ENCODE measurements at places on chromosomes 11 and 22. TPM values are rescaled to one million over a fixed set of nuclear protein-coding genes. Genes with fewer than 3 reads are reported as not detected.

The KRTAP5-2 gene
- total RNA-seq, result not detected

The OR52B6 gene
- not detected for total RNA-seq

The PTPN5 gene
- 36.7 TPM for total RNA-seq

The CEND1 gene
- 7.3 TPM for total RNA-seq

The CRACR2B gene
- 0.82 TPM for total RNA-seq

The CD3D gene
- not detected for total RNA-seq

The TRIM22 gene
- total RNA-seq, result 9.4 TPM

The KIRREL3 gene
- 26.5 TPM for total RNA-seq

The P2RY2 gene
- not detected for total RNA-seq

The CYB5R2 gene
- 2.0 TPM for total RNA-seq

The PHF21B gene
- total RNA-seq, result 8.6 TPM

The RCE1 gene
- total RNA-seq, result 9.8 TPM

The MICALL1 gene
- total RNA-seq, result 25.7 TPM

The UCP3 gene
- 0.82 TPM for total RNA-seq

The GAL3ST1 gene
- 1.2 TPM for total RNA-seq

The KCNJ5 gene
- 0.82 TPM for total RNA-seq

The C11orf52 gene
- total RNA-seq, result not detected

The RBFOX2 gene
- total RNA-seq, result 390 TPM

The CARD16 gene
- total RNA-seq, result not detected

The WNT7B gene
- 1.2 TPM for total RNA-seq

The APOBEC3C gene
- not detected for total RNA-seq

The LINC01488 gene
- total RNA-seq, result not detected

The MUC5AC gene
- not detected for total RNA-seq

The FAT3 gene
- total RNA-seq, result 151 TPM

The SSTR3 gene
- 0.41 TPM for total RNA-seq

The TRIM48 gene
- total RNA-seq, result not detected

The ROBO4 gene
- total RNA-seq, result 1.6 TPM

The GPHA2 gene
- total RNA-seq, result not detected

The THRSP gene
- total RNA-seq, result not detected

The IGLL5 gene
- total RNA-seq, result not detected

The NCF4 gene
- 2.0 TPM for total RNA-seq

The INPP5J gene
- total RNA-seq, result 2.0 TPM

The FGF3 gene
- total RNA-seq, result not detected

The IGSF9B gene
- 6.9 TPM for total RNA-seq

The UBQLN3 gene
- total RNA-seq, result under 0.01 TPM

The RIMBP3B gene
- 0.82 TPM for total RNA-seq

The NAALAD2 gene
- 6.9 TPM for total RNA-seq

The MPPED2 gene
- 63.2 TPM for total RNA-seq

The OR4A16 gene
- total RNA-seq, result not detected

The PRODH gene
- 0.82 TPM for total RNA-seq

The INS gene
- total RNA-seq, result not detected

The ROM1 gene
- total RNA-seq, result 1.2 TPM

The RASD2 gene
- total RNA-seq, result 1.2 TPM

All from frontal cortex (tissue), 4 donors.